ENCODE measurements at places on chromosomes 1 and 21.

GRCh38 chr21:37220433-37220980, 46.6 kb downstream of the VPS26C start:
- peak; percentile 43 for DNase-seq

GRCh38 chr1:67645495-67646144, 39.4 kb upstream of the GADD45A start:
- DNase-seq, result no peak

GRCh38 chr1:228989992-228990827, 254.9 kb downstream of the RHOU start:
- DNase-seq, result peak; percentile 63

- no peak for DNase-seq
Measured at GRCh38 chr21:46618738-46619379, 14.0 kb upstream of the S100B start.

- DNase-seq, result no peak
Measured at GRCh38 chr1:111958851-111959250, 30.6 kb downstream of the KCND3 start.

DNA sequence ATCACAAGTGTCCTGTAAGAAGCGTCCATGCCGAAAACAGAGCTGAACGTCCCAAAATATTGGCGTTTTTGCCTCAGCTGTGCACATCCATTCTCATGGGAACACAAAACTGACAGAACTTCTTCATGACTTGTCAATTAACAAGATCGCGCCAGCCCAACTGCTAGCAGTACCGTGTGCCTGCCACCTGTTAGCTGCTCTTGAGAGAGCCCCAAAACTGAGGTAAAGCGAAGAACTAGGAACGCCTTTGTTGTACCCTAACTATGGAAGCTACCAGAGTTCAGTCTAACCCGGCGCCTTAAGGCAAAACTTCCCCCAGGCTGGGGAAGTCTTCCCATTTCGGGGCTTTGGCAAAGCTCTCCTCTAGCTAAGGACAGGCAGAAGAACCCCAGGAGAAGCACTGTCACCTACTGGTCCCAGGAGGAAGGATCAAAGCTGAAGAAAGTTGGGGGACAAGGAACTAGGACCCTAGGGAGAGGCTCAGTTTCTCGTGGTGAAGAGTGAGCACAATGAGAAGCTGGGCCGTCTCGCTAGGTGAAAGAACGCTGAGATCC, 719 bp downstream of the EYA3 start:
- no peak for DNase-seq

DNA sequence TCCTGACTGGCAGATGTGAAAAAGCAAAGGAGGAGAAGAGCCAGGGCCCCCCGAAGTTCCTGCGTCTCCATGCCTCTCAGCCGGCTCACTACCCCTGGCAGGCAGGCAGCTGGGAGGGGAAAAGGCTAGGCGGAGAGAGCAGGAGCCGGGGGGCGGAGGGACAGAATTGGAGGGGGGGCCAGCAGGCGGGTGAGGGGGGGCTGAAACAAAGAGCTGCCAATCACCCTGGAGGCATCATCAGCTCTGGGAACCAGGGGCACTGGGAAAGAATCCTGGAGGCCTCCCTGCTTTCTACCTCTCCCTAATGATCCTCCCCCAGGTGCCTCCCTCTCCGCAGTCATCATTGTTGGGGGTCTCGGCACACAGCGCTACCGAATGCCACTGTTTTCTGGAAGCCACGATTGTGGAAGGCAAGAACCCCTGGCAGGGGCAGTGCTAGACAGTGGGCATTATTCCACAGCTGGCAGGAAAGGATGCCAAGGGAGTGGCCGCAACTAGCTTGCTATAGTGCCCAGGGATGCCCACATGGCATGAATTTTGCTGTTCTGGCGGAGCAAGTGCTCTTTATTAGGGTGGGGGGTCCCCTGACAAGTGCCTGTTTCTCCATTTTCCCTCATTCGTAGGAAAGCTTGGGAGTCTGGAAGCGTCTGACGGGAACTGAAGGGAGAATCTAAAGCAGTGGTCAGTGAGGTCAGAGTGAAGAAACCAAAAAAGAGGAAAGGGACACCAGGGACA, at the start of gene THBS3:
TSS of gene THBS3 (minus strand) at position 92 of the 735 bp plus-strand sequence. CDS start at position 71, 21 bp downstream.
- no peak for DNase-seq

DNA sequence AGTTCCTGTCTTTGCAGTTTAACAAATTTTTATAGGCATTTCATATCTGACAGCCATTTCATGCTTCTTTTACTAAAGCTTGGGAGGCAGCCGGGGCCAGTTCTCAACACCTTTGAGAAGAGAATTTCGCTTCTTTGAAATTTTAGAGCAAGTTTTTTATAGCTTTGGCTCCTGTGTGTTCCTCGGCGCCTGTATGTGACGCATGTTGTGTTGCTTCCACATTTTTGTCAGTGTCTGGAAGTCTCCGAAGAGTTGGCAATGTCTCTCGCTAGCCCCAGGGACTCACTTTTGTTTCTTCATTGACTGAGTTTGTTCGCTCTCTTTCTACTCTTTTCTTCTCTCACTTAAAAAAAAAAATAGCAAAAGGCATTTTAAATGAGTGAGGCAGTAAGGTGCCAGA, 386.9 kb upstream of the PLXNA2 start:
- no peak for DNase-seq

- no peak for DNase-seq
Measured at GRCh38 chr1:39917825-39918224, 16.1 kb upstream of the MYCL start.

- DNase-seq, result no peak
Measured at GRCh38 chr1:63068626-63069025, 253.7 kb upstream of the FOXD3 start.

GRCh38 chr1:159561497-159561896, 25.7 kb upstream of the OR10J5 start:
- no peak for DNase-seq

DNA sequence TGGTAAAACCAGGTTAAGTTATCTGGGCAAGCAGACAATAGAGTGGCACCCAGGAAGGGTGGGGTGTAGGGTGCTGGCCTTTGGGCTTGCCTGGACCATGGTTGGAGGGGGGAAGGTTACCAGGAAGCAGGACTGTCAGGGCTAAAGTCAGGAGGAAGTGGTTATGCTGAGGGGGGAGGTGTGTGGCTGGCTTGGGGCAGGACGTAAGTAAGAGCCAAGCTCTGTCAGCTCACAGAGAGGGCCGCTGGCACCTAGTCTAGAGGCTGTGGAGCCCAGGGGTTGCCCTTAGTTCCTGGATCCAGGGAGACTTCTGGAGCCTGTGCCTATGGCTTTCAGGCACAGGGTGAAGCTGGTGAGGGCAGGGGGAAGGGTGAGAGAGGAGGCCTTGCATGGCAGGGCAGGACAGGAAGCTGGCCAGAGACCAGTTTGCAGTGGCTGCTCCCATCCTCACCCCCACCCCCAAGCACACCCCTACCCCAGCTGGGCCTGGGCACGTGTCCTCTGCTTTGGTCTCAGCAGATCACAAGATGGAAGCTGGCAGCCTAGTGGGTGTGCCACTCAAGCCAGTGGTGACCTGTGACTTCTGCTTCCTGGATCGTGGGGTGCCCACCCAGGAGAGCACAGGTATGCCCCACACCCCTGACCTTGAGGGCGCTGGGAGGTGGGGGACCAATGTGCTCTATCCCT, 20.5 kb upstream of the SMYD3 start:
- no peak for DNase-seq

- DNase-seq, result no peak
Measured at GRCh38 chr1:18175051-18175450, 67.5 kb downstream of the IGSF21 start.

- no peak for DNase-seq
Measured at GRCh38 chr1:225834417-225835329, 24.7 kb downstream of the EPHX1 start.

DNA sequence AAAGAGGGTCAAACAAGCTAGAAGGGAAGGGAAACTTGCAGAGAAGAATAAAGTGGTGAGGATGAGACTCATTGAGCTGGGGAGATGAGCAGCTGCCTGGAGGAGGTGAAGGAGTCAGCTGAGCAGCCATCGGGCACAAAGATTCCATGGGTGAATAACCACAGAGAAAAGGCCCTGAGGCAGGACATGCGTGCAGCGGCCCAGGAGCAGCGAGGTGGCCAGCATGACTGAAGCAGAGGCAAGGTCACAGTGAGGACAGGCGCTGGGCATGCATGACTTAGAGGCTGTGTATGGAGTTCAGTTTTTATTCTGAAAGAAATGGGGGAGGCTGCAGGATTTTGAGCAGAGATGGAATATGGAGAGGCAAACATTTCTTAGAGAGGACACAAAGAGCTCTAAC, 24.9 kb downstream of the OLFML2B start:
- no peak for DNase-seq

GRCh38 chr21:34942911-34943310, 106.2 kb downstream of the RUNX1 start:
- peak; percentile 25 for DNase-seq

DNA sequence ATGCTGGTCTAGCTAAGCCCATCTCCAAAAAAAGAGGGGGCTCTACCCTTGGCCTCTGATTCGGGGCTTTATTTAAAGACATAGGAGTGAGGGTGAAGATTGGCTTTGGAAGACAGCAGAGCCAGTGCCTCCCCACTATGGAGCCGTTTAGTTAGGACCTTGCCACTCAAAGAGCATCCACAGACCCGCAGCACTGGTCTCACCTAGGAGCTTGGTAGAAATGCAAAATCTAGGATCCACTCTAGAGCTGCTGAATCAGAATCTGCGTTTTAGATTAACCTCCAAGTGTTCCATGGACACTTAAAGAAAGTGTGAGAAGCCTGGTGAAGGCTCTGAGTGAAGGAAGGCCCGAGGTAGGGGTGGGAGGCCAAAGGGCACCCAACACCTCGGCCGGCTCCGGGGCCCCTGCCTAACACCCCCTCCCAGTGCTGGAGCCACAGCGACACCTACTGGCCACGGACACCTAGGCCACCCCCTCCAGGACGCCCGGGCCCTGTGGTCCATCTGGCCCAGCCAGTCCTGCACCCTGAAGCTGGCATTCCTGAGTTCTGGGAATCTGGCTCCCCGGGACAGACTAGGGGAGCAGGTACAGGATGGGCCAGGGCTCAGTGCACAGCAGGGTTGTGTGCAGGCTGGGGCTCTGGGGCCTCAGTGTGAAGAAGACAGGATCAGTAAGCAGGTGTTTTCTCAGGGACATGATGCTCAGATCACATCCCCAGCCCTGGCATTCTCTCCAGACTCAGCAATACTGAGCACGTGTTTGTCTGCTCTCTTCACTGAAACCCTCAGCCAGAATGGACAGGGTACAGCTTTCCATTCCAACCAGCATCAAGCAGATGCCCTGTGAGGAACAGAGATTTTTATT, 79.2 kb downstream of the TMEM53 start:
- peak; percentile 40 for DNase-seq

GRCh38 chr1:168801032-168801745, 72.2 kb upstream of the DPT start:
- DNase-seq, result no peak

DNA sequence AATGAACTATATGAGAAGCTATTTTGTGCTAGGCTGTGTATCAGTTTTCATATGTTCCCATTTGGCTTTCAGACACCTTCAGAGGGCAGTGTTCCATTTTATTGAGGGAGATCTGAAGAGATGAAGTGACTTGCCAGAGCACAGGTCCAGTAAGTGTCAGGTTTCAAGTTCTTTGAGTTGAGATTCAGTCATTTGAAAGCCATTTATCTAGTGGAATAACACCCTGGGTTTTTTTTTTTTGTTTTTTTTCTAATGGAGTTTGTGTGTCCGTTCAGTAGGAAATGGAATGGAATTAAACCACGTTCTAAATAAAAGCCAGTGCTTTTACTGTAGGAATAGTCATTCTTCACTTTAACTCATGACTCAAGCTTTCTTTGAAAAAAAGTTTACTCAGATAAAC, 652.9 kb upstream of the USP24 start:
- DNase-seq, result no peak

DNA sequence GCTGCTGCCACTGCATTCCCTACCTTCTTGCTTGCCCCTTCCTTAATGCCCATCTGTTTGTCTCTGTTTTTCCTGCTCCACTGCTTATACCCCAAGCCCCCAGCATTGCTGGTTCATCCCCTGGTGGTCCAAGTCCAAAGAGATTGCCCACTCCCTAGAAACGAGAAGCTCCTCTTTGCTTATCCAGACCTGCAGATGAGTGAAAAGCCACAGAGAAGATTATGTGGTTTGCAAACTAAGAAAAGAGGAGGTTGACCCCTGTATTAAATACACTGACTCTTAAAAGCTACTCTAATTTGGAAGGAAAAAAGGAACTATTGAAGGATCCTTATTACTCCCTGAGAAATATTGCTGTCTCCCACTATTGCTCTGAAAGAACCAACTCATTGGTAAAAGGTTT, 146.8 kb upstream of the RAB4A start:
- no peak for DNase-seq

GRCh38 chr1:54859700-54860391, 27.1 kb downstream of the DHCR24 start:
- no peak for DNase-seq

GRCh38 chr21:38753114-38753513, 52.6 kb upstream of the ETS2 start:
- no peak for DNase-seq

DNA sequence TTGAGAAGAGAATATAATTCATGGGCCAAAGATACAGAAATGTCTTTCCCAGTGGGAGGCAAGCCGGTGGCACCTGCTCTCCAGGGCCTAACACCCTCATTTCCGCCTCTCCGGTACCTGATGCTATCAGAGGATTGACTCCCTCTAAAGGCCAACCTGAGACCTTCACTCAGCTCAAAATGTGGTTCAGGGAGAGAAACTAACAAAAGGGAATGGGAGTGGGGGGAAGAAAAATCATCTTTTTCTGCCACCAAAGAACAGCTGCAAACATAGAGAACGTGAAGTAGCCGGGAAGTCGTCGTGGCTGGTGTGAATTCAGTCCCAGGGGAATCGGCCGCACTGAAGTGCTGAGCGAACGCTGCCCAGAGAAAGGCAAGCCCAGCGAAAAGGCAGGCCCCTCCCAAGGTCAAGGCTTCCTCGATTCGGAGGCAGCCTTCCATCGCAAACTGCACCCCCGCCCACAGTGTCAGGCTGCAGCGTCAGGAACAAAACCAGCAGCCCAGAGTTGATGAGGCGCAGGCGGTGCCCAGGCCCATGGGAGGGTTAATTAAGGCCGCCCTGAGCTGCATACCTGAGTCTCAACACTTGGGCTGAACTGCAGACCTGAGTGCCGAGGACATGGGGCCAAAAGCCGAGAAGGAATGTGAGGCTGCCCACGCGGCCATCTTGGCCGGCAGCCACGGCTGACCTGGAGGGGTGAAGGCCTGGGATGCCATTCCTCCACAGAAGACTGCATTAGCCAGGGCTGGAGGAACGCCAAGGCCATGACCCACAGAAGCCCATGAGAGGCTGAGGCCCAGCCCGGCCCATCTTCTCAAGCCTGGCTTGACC, 160.2 kb downstream of the PSMG1 start:
- no peak for DNase-seq

DNA sequence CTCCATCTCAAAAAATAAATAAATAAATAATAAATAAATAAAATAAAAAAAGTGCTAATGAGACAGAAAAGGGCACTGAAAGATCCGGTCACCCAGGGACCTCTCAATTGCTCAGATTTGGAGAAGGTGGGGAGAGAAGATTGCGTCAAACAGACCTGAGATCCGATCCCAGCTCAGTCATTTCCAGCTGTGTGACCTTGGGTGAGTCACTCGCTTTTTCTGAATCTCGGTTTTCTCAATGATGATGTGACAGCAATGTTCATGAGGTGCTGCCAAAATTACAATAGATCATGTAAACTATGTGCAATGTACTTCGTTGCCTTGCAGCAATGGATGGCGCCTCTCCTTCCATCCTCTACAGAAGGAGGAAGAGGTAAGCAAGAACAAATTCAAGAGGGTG, 11.1 kb upstream of the MEF2D start:
- DNase-seq, result no peak

GRCh38 chr21:28738882-28739281, 253.8 kb downstream of the LTN1 start:
- no peak for DNase-seq

All from bone marrow (tissue), 2 donors.